HCT116 (cell line): ENCODE measurements at places on chromosomes 3 and 15. TPM values are rescaled to one million over a fixed set of nuclear protein-coding genes. Genes with fewer than 3 reads are reported as not detected.

Gene GRAMD2A
- total RNA-seq: 8.0 TPM

GRCh38 chr3:183291497-183292031, 38.5 kb downstream of the B3GNT5 start:
- H3K27me3 ChIP-seq: no peaks in the 10 kb centered on the region
- H3K27ac ChIP-seq: no peak overlapping the region
- H3K4me1 ChIP-seq: no peaks in the 10 kb centered on the region
- no peaks in the 10 kb centered on the region for H3K36me3 ChIP-seq
- DNase-seq: no peak

Gene CLDN18
- 0.17 TPM for total RNA-seq

Gene AGBL1
- total RNA-seq: not detected

DNA sequence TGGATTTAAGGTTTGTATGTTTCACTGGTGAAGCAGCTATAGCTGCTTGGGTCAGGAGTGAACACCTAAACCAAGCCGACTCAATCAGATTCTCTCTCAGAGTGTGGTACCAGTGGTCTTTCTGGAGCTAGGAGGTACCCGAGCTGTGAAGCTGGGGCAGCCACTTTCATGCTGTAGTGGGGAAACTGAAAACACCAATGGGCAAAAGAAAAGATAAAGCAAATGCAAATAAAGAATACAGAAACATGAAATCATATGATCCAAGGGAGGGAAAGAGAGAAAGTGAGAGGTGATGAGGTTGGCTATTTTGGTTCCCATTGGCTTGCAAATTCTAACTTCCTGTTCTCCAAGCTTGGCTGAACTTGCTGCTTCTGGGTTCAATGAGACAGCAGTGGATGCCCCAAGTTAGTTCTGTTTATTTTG, 212.3 kb upstream of the CFAP20DC start:
- no peaks in the 10 kb centered on the region for H3K36me3 ChIP-seq
- H3K27ac ChIP-seq: no peak overlapping the region
- no peak overlapping the region for H3K4me3 ChIP-seq
- H3K4me1 ChIP-seq: no peaks in the 10 kb centered on the region
- no peak for DNase-seq
